ENCODE measurements at places on chromosomes 2 and 18.
A peak's percentile ranks its signal among the peaks of the same experiment; 100 is the strongest.

- DNase-seq: no peak
These were observed 74.0 kb downstream of the CERS6 start for GRCh38 chr2:168529900-168530561.

- no peak for DNase-seq
These were observed 401.1 kb downstream of the BCL11A start for GRCh38 chr2:60152226-60152833.

GRCh38 chr2:166487171-166487570, 6.9 kb downstream of the SCN7A start:
- no peak for DNase-seq

DNA sequence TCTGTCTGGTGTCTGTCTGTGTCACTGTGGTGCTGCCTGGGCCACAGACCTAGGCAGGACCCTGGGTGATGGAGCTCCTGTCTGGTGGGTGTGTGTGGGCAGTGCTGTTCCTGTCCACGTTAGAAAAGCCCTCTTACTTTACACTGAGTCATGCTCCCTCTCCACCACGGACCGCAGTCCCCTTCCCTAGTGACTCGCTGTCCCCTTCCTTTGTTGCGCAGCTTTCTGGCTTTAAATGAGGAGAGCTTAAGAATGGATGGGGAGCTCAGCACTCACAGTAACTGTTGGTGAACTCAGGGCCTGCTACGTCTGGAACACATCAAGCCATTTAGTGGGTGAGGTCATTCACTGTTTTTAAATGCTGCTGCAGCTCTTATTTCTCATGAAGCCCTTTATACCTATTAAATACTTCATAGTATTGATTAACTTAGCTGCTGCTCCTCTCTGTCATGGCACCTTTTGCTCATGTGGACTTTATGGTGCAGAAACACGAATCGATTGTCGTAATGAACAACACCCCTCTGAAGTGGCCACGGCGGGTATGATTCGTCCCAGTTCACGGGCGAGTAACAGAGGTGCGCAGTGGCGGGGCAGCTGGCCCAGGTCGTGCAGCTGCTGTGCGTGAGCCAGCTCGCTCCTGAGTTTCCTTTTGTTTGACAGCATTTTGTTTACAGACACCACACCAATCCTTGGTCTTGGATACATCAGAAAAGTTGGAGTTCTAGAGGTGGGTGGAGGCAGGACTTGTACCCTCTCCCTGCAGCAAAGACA, 100.4 kb downstream of the LDLRAD4 start:
- no peak for DNase-seq

DNA sequence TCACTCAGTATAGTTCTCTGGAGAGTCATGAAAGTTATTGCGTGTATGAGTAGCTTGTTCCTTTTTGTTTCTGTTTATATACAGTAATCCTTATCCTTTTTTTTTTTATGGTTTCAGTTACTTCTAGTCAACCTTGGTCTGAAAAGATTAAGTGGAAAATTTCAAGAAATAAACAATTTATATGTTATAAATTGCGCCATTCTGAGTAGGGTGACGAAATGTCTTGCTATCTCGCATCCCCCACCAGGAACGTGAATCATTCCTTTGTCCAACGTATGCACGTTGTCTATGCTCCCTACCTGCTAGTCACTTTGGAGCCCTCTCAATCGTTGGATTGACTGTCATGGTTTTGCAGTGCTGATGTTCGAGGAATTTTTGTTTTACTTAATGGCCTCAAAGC, 60.4 kb downstream of the FAM117B start:
- DNase-seq: no peak

DNA sequence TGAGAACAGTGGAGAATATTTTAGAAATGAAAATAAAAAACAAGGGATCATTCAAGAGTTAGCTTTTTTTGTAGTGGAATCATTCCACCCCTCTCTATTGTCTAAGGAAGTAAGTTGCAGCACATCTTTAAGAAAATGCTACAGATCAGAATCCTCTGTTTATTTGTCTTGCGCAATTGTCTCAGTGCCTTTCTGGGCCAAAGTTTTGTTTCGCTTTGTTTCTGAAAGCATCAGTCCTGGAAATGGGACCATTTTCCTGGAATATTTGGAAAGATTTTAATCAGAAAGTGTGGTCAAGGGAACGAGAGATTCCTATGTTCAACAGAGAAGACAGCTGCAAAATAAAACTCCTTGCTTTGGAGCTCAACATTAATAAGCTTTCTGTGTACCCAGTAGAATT, 74.0 kb downstream of the NRXN1 start:
- no peak for DNase-seq

- no peak for DNase-seq
These were observed 287.1 kb downstream of the MTX2 start for GRCh38 chr2:176556373-176556772.

GRCh38 chr18:75173125-75173432, 35.9 kb downstream of the PTGR3 start:
- DNase-seq: no peak

- no peak for DNase-seq
These were observed 8.6 kb upstream of the ZNF407 start for GRCh38 chr18:74589021-74589420.

- DNase-seq: no peak
These were observed 242.1 kb downstream of the TMX3 start for GRCh38 chr18:68472701-68473295.

DNA sequence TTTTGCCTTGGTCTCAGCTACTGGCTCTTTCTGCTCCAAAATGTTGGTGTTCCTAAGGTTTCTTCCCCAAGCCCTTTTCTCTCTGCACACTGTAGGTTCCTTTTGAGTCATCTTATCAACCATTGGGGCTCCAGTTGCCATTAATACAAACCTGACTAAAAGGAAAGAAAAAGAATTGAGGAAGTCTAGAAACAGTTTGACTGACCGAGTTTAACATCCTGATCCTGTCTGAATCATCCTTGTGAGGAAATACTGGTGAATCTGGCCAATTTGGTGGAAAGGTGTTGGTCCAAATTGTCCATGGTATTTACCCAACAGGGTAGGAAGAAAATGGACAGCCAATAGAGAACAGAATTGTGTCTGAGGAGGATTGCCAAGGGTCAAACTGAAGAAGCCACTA, 38.3 kb downstream of the CRYGD start:
- no peak for DNase-seq

- DNase-seq: no peak
These were observed 370.9 kb upstream of the ZEB2 start for GRCh38 chr2:144890828-144891227.

GRCh38 chr2:134392442-134393074, 138.7 kb downstream of the MGAT5 start:
- DNase-seq: no peak

- no peak for DNase-seq
These were observed 927.0 kb downstream of the DPP10 start for GRCh38 chr2:115369400-115369799.

GRCh38 chr2:188293601-188294351, 2.1 kb downstream of the GULP1 start:
- no peak for DNase-seq

DNA sequence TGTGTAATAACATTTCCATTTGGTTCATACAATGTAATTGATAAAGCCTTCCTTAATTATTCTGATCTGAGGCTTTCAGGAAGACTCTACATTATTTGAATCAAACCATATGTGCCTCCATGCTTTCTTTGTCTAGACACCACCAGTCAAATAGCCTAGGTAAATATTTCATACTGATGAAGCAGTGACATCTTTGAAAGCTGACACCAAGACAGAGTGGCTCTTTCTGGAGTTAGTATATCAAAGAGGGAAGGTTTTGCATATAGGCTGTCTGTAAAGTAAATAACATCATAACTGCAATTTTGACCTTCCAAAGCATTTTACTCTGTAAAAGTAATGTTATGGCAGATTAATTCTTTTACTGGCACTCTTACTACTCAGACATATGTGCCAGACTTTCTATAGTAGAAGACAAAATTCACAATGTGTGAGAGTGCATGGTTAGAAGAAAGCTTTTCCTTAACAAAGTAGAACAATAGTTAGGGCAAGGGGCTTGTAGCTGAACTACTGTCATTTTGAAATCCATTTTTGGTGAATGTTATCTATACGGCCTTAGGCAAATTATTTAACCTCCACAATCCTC, 177.3 kb downstream of the ERBB4 start:
- DNase-seq: no peak

DNA sequence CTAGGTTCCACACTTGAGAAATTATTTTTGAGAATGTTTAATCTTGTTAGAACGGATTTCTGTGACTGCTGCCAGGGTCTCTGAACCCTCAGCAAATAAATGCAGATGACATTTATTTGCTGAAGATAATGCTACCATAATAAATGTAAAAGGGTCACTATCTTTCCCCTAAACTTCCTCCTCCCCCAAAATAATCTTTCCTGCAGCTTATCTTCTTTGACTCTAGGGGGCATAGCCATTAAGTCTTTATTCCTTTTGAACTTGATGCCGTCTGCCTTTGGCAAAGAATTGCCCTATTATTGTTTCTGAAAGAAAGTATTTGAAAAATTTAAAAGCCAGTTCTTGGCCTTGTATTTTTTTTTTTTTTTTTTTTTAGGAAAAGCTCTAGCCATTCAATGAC, 63.6 kb upstream of the ACSL3 start:
- DNase-seq: no peak

DNA sequence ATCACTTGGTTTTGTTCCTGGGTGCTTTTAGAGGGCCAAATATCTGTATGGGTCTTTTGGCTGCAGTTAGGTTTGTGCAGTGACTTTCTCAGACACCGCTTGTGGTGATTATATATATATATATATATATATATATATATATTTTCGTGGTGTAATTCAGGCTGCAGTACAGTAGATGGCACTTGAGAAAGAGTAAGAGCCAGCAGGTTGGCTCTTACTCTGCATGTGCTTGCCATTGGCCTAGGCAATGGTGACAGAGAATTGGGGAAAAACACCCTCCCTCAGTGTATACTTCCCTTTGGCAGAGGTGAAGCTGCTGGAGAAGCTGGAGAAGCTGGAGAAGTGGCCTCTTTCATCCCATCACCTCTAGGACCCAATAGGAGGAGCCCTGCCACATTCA, 22.2 kb upstream of the MYL1 start:
- DNase-seq: no peak

GRCh38 chr2:231563378-231563961, 29.2 kb upstream of the TEX44 start:
- DNase-seq: no peak

GRCh38 chr18:36187826-36188721, 777 bp downstream of the MOCOS start:
- peak; percentile 83 for DNase-seq

- no peak for DNase-seq
These were observed 1.3 kb downstream of the AMMECR1L start for GRCh38 chr2:127884436-127884835.

DNA sequence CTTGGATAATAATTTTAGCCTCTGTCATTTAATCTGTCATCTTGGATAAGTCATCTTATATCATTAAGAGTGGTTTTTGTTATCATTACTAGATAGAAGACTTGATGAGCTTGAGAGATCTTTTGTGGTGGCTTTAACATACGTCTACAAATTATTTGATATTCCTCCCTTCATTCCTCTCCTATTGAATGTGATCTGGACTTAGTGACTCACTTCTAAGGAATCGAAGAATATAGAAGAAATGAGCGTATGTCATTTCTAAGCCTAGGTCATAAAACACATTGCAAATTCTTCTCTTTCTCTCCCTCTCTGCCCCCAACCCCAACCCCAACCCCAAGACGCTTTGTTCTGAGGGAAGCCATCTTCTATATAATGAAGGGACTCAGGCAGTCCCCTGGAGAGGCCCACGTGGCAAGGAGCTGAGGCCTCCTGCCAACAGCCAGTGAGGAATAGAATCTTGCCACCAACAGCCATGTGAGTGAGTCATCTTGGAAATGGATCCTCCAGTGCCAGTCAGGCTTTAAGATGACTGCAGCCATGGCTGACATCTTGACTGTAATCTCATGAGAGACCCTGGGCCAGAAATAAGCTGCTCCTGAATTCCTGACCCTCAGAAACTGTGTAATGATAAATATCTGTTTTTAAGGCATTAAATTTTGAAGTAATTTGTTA, 221.6 kb upstream of the SP5 start:
- no peak for DNase-seq

GRCh38 chr2:142881619-142882018, 4.2 kb downstream of the KYNU start:
- DNase-seq: no peak

- peak; percentile 68 for DNase-seq
These were observed 46.6 kb downstream of the BCL2L11 start for GRCh38 chr2:111167076-111167862.

- no peak for DNase-seq
These were observed 12.7 kb downstream of the CYTIP start for GRCh38 chr2:157431176-157431575.

DNA sequence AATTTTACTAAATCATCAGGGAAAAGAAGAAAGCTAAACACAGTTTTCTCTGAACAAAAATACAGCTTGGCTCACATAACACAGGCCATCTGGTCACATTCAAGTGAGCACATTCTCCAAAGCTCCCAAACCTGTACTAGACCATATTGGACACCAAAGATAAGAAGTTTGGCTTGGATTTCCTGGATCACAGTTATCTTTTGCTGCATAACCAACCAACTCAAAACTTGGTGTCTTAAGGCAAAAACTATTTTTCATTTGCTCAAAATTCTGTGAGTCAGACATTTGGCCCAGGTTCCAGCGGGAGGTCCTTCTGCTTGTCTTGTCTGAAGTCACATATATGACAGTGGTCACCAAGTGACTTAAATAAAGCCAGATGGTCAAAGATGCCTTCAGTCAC, 83.2 kb downstream of the GYPC start:
- no peak for DNase-seq

DNA sequence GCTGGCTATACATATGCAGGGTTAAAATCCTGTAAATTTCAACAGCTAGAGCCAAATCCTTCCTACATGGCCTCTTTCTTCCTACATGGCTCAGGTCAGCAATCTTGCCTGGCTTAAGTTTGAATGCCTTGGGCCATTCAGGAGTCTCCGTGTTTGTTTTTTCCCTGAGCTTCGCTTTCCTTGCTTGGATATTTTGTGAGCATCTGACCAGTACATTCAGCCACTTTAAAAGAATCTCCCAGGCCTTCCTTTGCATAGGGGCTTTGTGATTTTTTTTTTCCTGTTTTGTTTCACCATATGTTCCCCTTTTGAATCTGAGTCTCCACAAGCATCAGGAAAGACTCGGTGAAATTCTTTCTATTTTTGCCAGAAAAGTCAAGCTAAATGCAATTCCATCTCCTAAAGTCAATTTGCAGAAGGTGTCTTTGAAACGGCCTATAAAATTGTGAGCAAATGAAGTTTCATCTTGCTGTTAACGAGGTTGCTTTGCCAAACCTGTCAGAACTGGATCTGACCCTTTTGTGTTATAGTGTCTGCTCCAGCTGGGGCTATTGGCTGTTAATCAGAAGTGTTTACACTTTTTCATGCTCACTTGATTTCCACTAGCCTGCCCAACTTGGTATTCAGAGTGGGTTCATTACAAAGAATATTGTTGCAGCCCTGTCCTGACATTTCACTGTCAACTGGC, 256.9 kb downstream of the DCC start:
- no peak for DNase-seq

DNA sequence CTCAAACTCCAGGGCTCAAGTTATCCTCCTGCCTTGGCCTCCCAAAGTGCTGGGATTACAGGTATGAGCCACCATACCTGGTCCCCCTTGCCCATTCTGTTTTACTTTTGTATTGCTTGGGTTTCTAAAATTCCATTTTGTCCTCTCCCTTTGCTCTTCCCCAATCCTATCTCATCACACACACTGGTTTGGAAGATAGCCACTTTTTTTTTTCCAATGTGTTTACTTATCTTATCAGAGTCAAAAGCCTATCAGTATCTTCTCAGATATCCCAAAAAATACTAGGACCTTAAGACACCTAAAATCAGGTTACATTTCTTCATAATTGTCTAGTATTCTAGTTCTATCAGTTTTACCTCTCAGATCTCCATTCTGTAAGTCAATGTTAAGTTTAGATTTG, 56.1 kb downstream of the MSH2 start:
- DNase-seq: no peak

GRCh38 chr2:188534875-188535274, 243.2 kb downstream of the GULP1 start:
- DNase-seq: no peak
